ENCODE measurements at places on chromosomes 3 and 15.

DNA sequence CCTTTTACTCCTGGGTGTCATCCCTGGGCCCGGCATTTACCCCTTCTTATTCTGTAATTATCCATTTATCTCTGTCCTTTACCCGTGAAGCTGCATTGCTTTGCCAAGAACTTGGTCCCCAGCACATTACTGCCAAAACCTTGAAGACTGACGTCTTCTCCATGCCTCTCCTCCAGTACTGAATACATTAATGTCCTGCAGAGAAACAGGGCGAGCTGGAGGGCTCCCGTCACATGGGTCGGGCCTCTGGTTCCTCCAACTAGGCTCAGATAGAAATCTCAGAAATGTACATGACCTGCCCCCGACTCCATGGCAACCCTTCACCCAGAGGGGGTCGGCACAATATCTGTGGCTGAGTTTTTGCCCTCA lies 445 bp downstream of the EFCAB12 start:
- DNase-seq, result no peak

- no peak for DNase-seq
Observed at GRCh38 chr3:25911525-25912295, 121.8 kb downstream of the OXSM start.

DNA sequence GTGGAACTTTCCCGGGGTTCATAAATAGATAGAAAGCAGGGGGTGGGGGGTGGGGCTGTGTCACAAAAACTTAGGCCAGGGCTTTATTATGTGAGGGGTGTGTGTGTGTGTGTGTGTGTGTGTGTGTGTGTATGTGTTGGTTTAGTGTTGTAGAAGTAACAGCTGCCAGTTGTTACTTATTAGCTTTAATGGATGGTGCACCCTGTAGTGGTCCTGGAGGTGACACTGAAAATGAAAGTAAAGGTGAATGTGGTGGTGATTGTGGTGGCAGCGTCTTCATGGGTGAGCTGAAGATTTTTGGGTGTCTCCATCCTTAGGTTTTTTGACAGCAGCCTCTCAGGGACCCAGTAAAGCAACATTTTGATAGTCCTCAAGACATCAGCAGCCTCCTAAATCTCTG lies 449.9 kb downstream of the PDCD6IP start:
- no peak for DNase-seq

DNA sequence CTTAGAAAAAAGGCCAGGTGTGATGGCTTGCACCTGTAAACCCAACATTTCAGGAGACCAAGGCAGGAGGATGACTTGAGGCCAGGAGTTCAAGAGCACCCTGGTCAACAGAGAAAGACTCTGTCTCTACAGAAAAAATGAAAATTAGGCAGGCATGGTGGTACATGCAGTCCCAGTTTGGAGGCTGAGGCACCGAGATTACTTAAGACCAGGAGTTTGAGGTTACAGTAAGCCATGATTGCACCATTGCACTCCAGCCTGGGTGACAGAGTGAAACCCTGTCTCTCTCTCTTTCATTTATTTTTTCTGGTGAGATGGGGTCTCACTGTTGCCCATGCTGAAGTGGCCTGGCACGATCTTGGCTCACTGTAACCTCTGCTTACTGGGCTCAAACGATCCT lies 24.7 kb downstream of the IP6K1 start:
- no peak for DNase-seq

GRCh38 chr3:11910971-11911531 lies 64.4 kb upstream of the TAMM41 start:
- no peak for DNase-seq

DNA sequence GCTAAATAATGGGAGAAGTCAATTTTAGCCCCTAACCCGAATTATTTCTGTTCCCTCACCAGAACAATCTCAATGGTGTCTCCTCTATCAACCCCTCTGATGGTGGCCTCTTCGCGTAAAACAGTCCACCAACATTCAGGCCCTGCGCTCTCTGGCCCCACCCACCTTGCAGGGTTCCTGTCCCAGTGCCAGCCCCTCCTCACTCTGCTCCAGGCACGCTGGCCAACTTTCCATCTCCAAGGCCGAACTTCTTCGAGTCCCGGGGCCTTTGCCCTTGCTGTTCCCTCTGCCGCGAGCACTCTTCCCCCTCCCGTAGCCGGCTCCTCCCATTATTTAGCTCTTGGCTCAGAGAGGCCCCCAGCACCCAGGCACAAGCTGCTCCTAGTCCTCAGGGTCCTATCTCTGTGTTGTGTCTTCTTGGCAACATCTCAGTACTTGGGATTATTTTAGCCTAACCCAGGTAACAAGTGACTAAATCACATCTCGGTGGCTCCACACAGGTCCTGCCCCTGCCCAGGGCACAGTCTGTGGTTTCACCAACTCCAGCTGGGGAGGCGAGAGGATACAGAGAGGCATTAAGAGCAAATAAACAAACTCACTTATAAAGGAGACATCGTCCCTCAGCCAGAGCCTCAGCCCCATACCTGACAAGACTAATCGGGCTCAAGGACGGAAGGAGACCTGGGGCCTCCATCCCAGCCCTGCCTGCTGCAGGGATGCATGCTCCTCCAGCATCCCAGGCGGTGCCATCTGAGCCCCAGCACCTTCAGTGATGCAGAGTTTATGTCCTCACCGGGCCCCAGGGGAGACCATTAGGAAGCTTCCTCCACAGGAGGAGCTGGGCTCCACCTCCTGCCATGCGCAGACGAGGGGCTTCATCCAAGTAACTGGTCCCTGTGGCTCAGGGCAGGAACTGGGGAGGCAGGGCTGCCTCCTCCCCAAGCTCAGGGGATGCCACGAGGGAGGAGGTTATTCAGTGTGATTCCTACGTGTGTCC lies 19.7 kb upstream of the IQSEC1 start:
- DNase-seq, result no peak

GRCh38 chr15:91128016-91128415 lies 28.0 kb downstream of the SV2B start:
- no peak for DNase-seq

GRCh38 chr3:188554404-188554803 lies 400.4 kb downstream of the LPP start:
- no peak for DNase-seq

DNA sequence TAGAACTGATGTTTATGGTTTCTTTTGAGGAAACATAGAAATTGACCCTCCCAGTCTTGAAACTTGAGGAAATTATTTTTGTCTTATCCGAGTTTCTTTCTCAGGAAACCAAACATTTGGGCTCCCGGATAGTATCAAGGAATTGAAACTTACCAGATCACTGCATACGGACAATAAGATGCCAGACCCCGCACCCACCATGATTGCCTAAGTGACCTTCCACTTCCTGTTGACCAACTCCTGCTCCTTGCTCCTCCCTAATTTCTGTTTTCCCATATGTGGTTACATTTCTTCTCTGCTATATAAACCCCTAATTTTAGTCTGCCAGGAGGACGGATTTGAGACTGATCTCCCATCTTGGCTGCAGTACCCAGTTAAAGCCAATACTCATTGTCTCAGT lies 118.4 kb upstream of the TPRG1 start:
- DNase-seq, result no peak

GRCh38 chr3:134598763-134599545 lies 51.9 kb downstream of the KY start:
- DNase-seq, result no peak

DNA sequence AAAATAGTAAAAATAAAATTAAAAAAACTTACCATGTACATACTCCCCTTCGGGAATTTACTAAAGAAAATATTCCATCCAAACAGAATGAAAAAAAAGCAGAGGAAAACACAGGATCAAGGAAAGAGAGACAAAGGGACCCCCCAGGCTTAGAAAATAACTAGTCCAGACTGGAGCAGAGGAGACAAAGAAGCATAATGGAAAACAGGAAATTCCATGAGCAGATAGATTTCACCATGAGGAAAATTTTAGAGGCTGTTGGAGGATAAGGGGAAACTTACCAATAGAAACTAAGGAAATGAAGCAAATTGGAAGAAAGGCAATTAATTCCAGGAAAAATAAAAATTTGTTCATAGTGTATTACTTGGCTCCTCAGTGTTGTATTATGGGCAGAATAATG lies 36.7 kb downstream of the SLC27A2 start:
- no peak for DNase-seq

DNA sequence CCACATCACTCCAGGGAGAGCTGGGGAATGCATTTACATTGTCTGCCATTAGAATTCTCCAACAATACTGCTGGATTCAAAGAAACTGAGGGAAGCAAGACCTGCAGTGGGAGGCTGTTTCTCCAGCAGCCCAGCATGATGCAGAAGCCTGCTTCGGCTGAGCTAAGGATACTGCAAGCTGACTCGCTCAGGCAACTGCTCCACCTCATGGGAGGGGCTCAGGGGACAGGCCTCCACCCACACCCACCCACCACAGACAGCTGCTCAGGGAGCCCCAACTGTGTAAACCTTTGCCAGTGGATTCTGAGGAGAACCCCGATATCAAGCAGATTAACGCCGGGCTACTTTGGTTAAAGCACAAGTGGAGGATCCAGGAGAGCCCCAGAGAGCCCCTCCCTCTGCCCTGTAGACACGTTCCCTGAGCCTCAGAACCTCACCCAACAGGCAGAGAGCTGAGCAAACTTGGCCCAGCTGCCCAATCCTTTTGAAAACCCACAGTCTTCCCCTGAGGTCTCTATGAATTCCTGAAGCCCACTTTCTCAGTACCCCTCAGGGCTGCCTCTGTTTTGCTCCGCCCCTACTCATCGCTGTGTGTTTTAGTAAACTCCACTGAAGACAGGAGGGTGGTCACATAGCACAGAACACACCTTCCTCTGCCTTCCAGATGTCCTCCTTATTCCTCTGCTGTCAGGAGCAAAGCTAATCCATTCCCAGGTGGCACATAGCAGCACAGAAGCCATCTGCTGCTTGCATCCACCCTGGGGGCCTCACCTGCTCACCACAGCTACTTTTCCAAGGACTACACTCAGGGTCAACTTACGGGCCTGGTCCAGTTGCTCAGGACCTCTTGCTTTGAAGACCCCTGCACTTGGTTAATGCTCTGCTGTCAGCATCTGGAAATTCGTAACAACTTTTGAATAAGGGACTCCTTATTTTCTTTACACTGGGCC lies 269.0 kb downstream of the ABHD5 start:
- DNase-seq, result no peak

DNA sequence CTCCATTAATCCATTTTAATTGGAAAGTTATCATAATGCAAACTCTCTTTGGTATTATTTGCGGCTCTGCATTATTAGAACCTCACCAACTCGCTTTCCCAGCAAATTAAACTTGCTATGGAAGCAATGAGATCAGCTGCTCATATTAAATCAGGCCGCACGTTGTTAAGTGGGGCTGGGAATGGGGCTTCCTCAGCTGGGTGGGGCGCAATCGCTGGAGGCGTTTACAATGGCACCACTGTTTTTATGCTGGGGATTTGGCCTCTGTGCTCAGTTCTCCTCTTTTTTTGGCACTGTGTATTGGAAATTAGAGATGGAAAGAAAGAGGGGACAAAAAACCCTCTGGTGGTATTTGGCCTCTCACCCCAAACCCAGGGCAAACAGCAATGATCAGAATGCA lies 72.2 kb downstream of the RPLP1 start:
- no peak for DNase-seq

GRCh38 chr3:36302626-36303025 lies 77.7 kb upstream of the STAC start:
- no peak for DNase-seq

DNA sequence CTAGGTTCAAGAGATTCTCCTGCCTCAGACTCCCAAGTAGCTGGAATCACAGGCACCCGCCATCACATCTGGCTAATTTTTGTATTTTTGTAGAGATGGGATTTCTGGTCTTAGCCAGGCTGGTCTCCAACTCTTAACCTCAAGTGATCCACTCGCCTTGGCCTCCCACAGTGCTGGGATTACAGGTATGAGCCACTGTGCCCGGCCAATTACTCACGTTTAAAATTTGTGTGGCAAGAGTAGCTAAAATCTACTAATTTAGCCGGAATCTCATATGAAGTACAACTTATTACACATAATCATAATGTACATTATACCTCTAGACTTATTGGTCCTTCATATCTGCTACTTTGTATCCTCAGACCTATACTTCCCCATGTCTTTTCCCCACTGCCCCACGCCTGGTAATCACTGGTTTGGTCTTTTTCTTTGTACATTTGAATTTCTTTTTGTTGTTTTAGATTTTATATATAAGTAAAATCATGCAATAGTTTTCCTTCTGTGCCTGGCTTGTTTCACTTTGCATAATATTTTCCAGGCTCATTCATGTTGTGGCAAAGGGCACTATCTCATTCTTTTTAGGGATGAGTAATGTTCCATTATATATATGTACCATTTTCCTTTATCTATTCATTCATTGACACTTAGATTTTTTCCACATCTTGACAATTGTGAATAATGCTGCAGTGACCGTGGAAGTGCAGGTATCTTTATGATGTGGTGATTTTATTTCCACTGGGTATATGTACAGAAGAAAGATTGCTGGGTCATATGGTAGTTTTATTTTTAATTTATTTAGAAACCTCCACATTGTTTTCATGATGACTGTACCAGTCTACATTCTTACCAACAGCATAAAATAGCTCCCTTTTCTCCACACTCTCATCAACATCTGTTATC lies 605.0 kb upstream of the CBLB start:
- DNase-seq, result no peak

DNA sequence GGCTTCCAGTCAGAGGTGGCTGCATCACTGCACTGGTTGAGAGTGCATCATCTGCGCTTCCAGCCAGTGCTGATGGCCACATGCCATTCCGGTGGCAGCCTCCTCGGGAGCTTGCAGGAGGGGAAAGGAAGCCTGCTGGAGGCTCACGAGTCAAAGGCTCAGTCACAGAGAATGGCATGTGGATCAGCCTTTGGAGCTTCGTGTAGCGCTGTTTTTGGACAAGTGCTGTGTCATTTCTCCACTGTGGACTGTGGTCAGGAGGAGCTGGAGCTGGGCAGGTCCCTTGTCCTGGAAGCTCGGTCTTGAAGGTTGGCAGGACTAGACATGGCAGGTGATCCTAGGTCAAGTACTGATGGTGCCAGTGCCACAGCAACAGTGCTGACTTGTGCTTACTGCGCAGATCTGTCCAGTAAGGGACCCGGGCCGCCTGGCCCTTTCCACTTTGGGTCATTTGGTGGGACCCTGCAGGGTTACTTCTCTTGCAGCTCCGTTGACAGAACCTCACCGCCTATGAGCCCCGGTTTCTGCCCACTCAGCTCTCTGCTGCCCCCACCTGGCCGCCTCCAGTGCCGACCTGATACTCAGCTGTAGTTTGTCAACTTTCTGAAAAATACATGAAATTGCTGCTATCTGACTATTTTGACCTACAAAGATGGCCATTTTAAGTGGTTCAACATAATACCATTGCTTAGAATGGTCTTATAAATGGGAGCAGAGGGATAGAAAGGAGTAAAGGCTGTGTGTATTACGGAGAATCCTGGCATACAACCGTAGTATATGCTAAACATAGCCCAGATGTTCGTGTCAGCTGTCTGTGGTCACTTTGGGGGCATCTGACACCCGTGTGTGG lies 27.6 kb upstream of the TRPM1 start:
- DNase-seq, result peak; percentile 33

DNA sequence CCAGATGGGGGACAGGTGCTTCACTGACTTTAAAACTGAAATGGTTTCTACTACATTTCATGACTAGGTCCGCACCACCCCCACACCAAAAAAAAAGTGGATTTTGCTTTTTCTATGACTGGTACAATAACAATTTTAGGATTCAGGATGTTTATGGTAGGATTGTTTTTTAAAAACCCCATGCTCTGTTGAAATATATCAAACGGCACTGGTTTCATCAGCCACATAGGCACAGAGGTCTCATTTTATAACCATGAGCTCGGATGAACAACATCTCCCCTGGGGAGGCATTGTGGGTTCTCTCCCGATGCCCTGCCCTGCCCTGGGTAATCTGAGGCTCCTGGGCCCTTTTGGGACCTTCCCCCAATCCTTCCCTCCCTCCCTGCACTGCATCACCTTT lies 202.7 kb upstream of the KBTBD8 start:
- no peak for DNase-seq
